ENCODE measurements at places on chromosomes 16 and 17.

GRCh38 chr16:4200000-4200780, 41.7 kb downstream of the SRL start:
- no peak for DNase-seq

DNA sequence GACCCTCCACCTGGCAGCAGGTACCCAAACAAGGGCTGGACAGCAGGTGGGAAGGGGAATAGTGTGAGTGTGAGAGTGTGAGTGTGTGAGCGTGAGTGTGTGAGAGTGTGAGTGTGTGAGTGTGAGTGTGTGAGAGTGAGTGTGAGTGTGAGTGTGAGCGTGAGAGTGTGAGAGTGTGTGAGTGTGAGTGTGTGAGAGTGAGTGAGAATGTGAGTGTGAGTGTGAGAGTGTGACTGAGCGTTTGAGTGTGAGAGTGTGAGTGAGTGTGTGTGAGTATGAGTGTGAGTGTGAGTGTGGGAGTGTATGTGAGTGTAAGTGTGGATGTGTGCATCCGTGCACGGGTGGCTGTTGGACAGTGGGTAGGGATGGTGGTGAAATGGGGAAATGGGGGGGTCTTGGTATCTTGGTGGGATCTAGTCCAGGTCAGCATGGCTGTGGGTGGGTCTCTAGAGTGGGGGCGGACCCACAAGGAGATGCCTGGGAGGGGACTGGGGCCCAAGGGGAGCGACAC, 408 bp downstream of the ADGRG1 start:
- DNase-seq, result no peak

DNA sequence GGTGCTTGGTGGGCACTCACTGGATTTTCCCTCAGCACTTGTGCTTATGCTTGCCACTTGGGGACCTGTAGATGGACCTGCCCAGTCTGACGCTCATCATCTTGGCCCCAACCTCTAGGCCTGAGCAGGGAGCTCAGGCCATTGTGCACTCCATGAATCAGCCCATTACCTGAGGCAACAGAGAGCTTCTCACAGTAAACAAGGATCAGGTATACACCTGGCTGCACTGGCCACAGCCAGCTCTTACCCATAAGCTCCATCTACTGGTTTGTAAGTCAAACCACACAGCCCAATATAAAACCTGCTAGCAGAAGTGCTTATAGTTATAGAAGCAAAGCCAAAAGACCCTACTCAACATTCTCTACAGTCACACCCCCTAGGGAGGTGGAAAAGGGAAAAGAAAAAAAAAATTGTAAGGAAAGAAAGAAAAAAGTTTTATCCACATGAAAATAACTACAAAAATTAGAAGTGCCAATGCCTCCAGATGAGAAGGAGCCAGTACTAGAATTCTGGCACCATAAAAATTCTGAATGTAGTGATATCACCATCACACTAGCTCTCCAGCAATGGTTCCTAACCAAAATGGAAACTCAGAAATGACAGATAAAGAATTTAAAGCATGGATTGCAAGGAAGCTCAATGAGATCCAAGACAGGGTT, 87.8 kb upstream of the CDH5 start:
- DNase-seq, result no peak

DNA sequence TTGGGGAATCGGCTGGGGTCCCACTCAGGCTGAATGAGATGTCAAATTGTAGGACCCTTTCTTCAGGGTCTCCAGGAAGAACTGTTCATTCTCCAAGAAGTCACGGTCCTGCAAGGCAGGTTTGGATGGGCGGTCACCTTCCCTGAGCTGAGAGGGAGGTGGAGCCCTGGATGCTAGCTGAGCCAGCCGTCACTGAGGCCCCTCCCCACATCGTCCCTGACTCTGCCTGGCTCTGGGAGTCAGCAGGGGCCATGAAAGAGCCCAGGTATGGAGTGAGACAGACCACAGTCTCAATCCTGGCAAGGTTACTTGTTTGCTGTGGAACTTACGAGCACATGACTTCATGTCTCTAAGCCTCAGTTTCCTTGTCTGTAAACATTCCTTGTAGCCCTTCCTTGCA, 6.0 kb upstream of the MRPL38 start:
- DNase-seq, result no peak

DNA sequence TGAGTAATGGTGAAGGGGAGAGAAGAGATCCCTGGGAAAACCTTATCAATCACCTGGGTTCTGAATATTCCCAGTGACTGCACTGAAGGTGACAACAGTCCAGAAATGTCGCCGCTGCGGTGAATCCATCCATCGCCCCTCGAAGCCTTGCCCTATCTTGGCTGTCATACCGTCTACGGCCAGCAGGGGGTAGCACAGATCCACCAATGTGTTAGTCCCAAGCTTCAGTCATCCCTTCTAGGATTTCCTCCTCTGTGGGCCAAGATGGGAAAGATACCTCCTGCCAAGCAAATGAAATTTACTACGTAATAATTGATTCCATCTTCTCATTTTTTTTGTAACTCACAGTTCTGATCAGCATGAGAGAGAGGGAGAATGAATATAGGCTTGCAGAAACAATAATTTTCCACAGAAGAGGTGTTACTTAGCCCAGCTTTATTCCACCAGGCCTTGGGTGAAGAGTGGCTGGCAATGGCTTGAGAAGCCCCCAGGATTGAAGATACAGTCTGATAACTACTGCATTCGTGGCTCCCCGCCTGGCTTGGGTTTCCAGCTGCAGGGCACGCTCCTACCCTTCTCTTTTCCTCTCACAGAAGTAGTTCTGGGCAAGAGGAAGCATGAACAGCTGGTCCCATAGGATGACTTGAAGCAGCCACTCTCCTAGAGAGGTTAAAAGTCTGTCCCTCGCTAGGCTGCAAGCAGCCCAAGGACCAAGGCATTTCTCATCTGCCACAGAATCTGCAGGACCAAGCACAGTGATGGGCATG, 2.6 kb upstream of the FMNL1 start:
- DNase-seq, result peak; percentile 55

DNA sequence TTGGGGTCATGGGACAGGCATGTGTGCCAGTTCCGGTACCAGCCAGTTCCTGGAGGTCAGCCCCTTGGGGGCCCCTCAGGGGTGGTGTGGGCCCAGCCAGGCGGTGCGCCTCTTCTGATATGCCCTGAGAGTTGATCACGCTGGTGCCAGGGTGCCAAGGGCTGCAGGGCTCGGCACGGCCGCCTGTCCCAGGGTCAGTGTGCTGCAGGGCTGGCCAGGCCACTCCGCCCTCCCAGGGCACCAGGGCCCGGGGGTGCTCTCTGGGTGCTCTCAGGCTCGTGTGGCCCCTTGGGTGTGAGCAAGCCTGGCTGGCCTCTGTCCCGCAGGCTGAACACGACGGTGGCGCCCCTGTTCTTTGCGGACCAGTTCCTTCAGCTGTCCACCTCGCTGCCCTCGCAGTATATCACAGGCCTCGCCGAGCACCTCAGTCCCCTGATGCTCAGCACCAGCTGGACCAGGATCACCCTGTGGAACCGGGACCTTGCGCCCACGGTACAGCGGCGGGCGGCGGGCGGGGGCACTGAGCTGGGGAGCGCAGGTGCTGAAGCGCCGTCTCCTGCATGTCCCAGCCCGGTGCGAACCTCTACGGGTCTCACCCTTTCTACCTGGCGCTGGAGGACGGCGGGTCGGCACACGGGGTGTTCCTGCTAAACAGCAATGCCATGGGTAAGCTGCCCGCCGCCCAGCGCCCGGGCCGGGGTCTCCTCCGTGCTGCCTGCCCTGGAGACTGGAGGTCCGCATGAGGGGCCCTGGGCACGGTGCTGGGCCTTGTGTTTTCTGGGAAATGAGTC, 6.0 kb downstream of the GAA start:
- DNase-seq, result no peak

DNA sequence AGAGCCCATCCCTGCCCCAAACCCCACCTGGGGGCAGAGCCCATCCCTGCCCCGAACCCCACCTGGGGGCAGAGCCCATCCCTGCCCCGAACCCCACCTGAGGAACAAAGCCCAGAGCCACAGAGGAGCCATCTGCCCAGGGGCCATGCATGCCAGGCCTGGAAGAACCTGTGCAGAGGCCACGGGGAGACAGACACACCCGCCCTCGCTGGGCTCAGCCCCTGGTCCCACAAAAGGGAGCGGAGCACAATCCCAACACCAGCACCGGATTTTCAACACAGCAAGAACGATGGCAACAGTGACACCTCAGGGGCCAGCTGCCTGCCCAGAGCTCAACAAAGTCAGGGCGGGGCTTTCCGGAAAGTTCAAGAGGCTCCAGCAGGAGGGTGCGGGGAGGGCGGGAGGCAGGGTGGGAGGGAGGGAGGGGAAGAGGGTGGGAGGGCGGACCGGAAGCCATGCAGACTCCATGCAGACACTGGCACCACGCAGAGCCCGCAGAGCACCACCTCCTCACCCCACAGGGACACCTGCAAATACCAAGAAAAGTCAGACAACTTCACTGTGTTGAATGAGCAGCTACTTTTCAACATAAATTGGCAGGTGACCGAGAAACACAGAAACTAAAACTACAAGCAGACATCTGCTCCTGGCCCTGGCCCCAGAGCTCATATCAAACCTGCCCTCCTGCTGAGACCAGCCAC, 27.9 kb upstream of the C16orf95 start:
- DNase-seq, result no peak

- DNase-seq, result no peak
Observed at GRCh38 chr16:19722269-19722952, 4.3 kb downstream of the IQCK start.

- no peak for DNase-seq
Observed at GRCh38 chr16:30018731-30019158, 4.3 kb upstream of the C16orf92 start.

- no peak for DNase-seq
Observed at GRCh38 chr17:82684228-82684841, 14.2 kb downstream of the RAB40B start.

GRCh38 chr17:76871668-76872067, 3.5 kb downstream of the MGAT5B start:
- DNase-seq, result no peak

DNA sequence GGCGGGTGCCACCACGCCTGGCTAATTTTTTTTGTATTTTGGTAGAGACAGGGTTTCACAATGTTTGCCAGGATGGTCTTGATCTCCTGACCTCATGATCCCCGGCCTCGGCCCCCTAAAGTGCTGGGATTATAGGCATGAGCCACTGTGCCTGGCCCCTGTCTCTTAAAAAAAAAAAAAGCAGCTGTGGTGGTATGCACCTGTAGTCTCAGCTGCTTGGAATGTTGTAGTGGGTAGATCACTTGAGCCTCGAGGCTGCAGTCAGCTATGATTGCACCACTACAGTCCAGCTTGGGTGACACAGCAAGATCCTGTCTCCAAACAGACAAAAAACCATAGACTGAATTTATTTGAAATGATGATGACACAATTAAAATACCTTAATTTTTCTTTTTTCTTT, 24.3 kb downstream of the CDK12 start:
- no peak for DNase-seq

GRCh38 chr16:8905795-8906591, 23.8 kb downstream of the LITAFD start:
- DNase-seq, result no peak

DNA sequence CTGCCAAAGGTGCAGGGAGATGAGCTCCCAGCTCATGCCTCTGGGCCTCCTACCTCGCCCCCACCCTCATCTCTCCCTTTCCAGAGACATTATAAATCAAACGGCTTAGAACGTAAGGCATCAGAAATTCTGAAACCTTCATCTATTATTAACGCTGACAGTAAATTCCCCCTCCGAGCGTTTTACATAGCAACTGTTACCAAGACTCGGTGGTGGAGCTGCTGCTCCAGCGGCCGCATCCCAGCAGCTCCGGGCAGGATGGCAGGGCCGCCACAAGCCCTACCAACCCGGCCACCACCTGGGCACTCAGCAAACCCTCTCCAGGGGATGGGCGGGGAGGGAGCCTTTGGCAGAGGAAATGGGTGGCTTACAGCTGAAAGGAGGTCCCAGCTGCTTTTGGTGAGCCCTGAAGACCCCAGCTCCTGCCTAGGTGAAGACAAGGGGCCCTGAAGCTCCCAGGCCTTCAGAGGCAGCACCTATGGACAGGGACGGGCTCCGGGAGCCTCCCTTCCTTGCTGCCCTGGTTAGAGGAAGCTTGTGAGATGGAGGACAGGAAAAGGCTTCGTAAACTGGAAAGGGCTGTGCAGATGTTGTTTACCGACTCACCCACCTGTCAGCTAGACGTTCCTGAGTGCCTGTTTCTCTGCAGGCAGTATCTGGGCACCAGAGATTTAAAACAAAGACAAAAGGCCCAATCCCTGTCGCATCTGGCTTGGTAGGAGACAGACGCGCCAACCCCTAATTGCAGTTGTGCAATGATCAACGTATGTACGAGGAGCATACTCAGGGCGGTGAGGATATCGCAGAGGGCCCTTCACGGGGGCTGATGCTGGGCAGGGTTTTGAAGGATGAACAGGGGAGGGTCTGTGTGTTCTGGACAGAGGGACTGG, 76.9 kb downstream of the RAI1 start:
- no peak for DNase-seq

DNA sequence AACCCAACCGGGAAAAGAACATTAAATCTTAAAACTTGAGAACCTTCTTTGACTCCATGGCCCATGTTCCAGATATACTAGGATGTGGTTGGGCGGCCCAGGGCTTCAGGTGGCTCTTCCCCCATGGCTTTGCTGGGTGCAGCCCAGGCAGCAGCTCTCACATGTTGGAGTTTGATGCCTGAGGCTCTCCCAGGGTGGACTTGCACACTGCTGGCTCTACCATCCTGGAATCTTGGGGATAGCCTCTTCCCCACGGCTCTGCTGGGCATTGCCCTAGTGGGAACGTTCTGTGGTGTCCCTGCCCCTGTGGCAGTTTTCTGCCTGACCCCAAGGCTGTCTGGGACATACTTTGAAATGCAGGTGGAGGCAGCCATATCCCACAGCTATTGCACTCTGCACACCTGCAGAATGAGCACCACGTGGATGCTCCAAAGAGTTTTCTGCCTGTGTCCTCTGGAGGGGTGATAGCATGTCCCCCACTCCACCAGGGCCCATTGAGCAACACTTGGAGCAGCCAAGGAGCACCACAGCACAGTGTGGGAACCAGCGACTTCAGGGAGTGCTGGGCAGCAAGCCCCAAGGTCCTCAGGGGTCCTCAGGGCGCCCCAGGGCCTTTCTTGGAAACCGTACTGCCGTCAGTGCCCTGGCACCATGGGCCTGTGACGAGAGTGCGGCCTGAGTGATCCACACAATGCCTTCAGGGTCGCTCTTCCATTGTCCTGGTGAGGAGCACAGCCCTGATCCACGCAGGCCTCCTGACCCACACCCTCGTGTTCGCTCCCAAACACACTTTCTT, 70.8 kb downstream of the GOSR1 start:
- DNase-seq, result no peak

DNA sequence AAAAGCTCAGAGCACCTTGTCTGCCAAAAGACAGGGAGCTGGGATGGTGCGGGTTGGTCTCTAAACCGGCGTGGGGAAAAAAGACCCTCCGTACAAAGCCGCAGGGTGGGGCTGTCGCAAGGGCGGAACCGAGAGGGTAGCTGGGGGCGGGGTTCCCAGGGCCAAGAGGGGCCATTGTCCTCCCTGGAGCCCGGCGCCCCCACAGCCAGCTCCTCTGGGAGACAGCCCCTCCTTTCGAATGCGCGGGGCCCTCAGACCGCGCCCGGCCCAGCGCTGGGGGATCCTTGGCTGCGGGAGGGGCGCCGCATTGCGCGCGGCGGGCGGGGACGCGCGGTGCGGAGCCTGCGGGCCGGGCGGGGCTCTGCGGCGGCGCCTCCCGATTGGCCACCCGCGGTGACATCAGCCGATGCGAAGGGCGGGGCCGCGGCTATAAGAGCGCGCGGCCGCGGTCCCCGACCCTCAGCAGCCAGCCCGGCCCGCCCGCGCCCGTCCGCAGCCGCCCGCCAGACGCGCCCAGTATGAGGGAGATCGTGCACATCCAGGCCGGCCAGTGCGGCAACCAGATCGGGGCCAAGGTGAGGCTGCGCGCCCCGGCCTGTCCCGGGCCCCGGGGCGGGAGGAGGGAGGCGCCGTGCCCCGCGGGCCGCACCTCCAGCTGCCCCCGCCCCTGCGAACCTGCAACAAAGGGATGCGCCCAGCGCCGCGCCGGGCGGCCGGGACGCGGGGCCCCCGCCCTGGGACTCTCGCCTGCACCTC, at the start of gene TUBB3:
TUBB3 (plus strand) TSS at position 459 of the 756 bp plus-strand sequence; CDS start at position 519, 60 bp downstream.
- DNase-seq, result peak; percentile 9

Data from NCI-H1048 (cell line).